Activated naive CD4-positive, alpha-beta T cell treated with anti-CD3 and anti-CD28 coated beads for 36 hours (primary cell): ENCODE measurements at places on chromosomes 12 and 14. TPM values are rescaled to one million over a fixed set of nuclear protein-coding genes. Genes with fewer than 3 reads are reported as not detected.

Gene AHNAK2
- 0.10 TPM for total RNA-seq

Gene SDSL
- total RNA-seq = not detected

Gene CLEC4E
- total RNA-seq = not detected

Gene SMCO2
- total RNA-seq = 0.22 TPM

Gene WNT1
- not detected for total RNA-seq

Gene TBX5
- total RNA-seq = not detected

Gene FIGNL2
- 0.25 TPM for total RNA-seq

DNA sequence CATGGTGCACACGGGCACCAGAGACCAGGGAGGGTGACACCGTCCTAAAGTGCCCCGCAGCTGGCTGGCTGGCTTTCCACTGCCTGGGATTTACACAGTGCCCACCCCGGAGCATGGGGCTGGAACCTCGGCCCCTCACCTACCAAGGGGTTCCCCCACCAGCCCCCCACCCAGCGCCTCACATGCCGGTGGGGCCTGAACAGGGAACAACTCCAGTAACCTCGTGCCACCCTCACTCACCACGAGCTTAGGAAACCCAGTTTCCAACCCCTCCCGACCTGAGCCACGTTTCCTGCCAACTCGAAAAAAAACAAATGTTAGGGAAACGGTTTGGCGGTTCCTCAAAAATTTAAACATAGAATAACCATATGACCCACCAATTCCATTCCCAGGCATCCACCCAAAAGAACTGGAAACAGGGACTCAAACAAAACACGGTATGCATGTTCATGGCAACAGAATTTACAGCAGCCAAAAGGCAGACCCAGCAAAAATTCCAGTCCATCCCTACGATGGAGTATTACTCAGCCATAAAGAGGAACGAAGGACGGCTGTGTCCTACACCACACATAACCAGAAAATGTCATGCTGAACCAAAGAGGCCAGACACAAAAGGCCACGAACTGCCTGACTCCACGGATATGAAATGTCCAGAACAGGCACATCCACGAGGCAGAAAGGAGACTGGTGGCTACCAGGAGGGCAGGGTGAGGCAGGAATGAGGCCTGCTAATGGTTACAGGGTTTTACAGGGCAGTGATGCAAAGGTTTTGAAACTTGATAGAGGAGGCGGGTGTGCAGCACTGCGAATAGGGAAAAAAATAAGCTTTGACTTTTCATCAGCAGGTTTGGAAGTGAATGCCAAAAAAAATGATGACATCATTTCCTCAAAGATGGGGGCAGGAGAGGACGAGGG lies 68.9 kb downstream of the NCOR2 start:
- no peak for DNase-seq
